GM13977 (cell line): ENCODE measurements at places on chromosomes 6 and 20.

DNA sequence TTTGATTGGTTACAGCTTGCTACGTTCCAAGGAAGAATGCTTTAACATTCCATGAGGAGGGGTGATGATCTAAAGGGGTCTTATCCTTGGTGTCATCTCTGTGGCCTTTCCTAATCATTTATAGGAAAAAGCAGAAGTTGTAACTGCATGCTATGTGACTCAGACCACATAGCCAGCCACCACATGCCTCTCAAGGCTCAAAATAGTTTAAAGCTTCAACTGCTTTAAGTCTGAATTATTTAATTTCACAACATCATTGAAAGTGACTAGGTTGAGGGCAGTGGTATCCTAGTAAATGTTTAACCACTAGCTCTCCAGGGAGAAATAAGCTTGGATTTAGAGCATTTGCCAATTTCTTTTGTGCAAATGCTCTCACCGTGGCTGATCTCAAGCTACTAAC lies 29.7 kb downstream of the MC3R start:
- DNase-seq = no peak

DNA sequence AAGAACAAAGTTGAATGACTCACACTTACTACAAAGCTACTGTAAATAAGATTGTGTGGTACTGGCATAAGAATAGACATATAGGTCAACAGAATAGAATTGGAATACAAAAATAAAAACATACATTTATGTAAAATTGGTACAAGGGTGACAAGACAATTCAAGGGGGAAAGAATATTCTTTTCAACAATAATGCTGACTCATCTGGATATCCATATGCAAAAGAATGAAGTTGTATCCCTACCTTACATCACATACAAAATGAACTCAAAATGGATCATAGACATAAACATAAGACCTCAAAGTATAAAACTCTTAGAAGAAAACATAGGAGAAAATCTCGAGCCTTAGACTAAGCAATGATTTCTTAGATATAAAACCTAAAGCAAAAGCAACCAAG lies 50.9 kb downstream of the TRMT6 start:
- DNase-seq = no peak

DNA sequence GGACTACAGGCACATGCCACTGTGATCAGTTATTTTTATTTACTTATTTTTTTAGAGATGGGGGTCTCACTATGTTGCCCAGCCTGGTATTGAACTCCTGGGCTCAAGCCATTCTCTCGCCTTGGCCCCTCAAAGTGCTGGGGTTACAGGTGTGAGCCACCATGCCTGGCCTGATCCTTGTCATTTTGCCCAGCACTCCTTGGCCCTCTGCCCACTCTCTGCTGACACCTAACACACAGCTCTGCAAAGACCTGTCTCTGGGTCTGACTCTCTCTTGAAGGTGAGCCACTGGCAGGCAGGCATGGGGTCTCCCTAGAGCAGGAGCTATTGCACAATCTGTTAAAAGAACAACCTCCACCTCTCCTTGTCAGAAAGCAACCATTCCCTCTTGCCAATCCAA lies 155.6 kb downstream of the ZFP64 start:
- no peak for DNase-seq

DNA sequence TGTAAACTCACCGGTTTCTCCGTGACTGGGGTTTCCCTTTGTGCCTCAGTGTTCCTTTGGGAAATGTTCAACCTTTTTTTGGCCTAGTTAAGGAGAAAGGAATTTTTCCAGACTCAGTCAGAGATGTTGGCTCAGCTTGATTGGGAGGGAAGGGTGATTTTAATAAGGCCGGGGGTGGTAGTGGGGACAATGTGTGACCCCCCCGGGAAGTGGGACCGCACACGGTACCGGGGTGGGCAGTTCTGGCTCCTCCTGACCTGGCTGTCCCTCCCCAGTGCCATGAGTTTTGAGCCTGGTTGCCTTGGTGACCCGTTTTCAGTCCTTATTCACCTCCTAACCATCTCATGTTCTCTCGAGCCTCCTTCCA lies 132.7 kb downstream of the SNX5 start:
- DNase-seq = no peak

DNA sequence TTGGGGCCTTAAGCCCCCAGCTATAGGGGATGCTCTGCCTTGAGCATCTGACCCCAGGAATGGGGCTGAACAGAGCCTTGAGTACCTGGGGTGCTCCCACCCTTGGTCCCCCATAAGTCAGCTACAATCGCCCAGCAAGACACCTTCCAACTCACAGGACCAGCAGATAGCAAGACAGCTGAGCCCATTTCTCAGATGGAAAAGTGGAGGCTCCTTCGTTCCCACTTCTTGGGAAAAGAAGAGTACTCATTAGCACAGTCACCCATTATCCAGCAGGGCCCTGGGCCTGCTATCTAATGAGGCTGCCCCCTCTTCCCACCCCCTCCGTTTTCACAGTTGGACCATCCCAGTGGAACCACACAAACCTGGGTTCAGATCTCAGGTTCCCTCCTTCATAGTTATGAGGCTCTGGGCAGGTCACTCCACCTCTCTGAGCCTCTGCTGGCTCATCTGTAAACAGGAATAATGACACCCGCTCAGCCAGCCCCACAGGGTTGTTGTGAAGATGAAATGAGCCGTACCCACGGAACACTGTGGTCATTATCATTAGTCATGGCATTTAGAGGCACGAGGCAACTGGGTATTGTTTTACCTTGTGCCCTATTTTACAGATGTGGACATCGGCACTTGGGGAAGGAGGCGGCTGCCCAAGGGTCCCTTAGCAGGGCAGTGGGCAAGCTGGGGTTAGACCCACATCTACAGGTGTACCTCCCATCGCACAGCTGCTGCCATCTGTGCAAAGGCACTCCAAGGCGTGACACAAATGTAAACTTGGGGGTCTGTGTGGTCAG lies 4.5 kb downstream of the LPIN3 start:
- DNase-seq = no peak

DNA sequence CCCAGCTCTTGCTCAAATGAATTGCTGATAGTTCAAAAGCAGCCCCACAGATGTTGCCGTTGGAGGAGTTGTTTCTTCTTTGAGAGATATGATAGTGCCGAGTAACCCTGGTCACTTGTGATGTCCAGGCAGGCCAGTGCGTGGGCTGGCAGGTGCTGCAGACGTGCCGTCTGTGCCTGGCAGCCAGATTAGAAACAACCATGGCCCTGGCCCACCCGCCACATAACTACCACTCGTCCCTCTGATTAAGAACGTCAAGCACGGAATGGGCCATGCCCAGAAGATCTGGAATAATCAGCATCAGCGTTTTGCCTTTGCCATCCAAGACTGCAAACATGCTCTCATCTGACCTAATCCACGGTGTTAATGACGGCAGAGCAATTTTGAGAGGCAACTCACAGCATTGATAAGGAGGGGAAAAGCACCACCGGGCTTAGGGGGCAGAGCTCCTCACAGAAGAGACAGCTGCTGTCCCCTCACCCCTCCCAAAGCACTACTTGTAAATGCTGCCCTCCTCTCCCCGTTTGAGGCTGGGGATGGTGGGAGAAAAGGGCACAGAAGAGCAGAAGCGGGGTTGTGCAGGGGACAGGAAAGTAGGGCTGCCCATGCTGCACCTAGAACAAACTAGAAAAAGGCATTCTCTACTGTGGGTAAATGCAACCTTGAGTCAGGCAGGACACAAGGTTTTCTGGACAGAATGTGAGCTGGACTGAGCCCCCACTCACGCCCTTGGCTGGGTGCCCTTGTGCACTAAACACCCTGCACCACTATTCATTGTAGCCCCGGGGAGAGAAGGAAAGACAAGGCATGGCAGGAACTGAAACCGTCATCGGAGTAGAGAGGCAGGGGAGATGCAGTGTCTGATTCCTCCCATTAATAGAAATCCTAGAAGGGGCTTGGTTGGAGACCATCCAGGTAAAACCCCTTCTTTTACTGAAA lies 5.3 kb upstream of the CPNE5 start:
- no peak for DNase-seq

DNA sequence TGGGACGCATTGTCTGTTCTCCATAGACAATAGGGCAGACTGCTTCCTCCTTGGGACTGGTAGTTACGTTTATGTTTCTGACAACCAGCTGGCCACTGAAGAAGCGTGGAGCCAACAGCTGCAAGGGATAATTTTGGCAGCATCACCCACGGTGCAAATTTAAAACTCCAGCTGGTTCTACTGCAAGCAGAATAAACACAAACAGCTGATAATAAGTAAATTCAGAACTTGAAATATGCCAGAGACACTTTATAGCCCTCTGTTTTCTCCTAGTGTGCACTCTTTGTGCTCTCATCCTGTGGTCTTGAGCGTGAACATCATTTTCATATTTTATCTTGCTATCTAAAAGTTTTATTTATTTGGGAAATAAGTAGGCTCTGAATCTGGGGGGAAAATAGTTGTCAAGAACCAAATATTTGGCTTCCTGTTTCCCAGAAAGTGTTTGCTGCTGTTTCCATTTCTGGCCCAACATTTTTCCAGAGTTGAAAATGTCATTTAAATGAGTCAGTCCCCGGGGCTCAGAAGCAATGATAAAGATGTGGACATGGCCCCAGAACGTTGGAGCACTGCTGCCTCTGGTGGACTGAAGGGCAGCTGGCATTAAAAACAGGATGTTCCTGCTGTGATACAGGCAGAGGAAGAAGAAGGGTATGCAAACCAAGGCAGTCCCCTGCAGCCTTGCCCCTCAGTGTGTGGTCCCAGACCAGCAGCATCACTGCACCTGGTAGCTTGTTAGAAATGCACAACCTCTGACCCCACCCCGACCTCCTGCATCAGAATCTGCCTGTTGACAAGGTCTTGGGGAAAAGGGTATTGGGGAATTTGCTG lies 12.5 kb upstream of the THBD start:
- no peak for DNase-seq

DNA sequence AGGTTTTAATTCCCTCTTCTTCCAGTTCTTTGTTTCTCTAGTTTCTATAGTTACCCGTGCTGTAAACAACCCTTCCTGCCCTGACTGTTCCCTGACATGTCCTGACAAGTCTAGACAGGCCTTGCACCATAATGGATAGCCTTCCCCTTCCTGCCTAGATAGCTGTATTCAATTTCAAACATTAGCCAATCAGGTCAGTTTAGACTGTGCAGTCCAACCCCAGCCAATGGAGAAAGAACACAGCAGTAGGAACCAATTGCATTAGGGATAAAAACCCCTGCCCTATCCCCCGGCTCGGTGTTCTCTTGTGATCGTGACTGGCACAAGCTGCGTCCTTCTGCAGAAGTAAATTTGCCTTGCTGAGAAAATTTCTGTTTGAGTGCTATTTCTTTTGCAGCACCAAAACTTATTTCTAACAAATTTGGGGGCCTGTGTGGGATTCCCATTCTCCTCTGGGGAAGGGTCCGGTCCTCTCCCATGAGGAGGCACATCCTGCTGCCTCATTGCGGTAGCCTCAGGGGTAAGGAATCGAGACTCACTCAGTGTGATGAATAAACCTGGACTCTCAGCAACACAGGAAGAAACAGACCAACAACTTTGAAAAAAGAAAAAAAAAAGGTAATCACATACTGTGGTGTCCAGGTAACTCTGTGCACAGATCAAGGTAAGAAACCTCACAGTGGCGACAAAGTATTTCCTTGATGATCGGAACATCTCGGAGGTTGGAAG lies 248.7 kb upstream of the ECI2 start:
- DNase-seq = no peak

DNA sequence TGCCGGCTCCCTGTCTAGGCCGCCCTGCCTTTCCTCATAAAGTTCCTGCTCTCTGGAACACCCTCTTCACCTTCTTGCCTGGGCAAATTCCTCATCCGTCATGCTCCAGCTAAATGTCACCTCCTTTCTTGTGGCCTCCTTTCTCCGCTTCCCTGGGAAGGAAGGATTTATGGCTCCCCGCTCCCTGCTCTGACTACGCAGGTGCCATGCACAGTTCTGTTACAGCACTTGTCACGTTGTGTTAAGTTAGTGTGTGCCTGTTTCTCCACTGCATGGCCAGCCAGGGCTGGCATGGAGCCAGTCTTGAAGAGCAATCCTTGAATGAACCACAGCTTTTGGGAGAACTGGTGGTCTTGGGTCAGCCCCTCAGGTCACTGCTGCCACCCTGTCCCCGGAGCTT lies 61.7 kb downstream of the CD40 start:
- no peak for DNase-seq

DNA sequence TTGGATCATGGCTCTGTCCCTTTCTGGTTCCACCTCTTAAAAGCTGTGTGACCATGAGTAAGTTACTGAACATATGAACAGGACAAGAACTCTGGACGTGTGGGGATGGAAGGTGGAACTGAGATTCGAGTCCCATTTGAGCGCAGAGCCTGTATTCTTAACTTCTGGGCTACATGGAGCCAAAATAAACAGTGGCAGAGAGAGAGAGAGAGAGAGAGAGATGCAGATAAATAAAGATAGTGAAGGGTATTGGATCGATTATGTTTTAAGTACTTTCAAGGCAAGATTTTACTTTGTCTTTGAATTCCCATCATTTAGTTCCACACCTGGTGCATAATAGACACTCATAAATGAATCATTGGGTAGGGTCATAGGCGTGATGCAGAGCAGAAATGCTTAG lies 39.7 kb downstream of the SLC35D3 start:
- no peak for DNase-seq

DNA sequence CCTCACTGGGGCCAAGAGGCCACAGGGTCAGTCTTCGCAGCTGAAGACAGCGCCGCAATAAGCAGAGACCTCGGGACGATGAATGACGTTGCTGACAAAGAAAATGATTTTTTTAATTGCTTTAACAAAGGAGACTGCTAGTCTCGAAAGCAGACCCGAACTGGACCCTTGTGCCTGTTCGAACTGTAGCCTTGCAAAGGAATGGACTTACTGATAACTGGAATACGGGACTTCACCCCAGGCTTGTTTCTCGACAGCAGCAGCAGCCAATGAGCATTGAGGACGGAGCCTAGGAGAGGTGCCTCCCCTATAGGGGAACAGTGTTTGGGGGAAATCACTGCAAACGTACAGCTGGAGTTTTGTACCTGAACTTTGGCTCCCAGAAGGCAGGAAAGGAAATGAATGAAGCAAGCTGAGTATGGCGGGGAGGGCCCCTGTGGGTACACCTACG lies 1.3 kb upstream of the TAF4 start:
- peak; percentile 77 for DNase-seq

- no peak for DNase-seq
Observed at GRCh38 chr6:81668615-81669047, 83.8 kb downstream of the TENT5A start.

- no peak for DNase-seq
Observed at GRCh38 chr20:34579979-34580940, 21.7 kb downstream of the MAP1LC3A start.

- no peak for DNase-seq
Observed at GRCh38 chr20:50516180-50516934, 6.2 kb downstream of the PTPN1 start.
